Activated CD4-positive, CD25-positive, alpha-beta regulatory T cell (primary cell): ENCODE measurements at places on chromosomes 1 and 21.

DNA sequence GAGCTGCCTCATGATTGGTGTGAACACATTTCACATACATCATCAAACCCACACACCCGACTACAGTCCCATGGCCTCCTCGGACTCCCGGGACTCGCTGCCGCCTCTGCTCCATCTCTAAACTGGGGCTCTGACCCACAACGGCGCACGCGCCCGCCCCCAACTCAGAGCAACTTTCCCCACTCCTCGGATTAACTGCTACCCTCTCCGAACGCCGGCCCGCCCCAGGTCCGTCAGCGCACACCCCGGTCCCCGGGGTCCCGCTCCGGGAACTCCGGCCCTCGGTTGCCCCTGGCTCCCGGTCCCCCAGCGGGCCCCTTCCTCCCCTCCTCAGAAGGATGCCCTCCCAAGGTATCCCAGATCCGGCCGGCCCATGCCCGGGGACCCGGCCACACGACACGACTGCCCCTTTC is 740 bp downstream of the DSTYK start:
- DNase-seq, result no peak

DNA sequence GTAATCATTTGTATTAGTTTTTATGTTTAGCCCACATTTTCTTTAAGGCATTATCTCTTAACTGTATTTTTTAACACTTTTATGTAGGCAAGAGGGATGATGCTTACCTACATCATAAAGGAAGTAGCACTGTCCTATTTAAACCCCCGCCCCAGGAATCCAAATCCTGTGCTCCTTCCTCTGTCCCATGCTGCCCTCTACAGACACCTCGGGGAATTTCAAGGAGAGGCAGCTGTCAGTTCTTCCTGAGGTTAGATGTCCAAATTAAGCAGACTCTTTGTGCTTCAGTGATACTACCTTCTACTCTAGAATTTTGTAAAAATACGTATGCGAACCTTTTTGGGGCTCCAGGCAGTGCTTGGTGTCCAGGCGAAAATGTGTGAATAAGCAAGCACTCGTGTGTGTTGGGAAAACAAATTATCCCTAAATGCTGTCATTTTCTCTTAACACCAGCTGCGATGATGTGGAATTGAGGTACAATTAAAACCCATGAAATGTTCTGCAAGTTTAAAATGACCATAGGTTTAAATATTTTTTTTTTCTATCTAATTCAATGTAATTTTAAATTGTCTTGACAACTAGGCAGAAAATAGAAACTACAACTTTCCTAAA is 19.2 kb downstream of the CRCT1 start:
- DNase-seq, result no peak

DNA sequence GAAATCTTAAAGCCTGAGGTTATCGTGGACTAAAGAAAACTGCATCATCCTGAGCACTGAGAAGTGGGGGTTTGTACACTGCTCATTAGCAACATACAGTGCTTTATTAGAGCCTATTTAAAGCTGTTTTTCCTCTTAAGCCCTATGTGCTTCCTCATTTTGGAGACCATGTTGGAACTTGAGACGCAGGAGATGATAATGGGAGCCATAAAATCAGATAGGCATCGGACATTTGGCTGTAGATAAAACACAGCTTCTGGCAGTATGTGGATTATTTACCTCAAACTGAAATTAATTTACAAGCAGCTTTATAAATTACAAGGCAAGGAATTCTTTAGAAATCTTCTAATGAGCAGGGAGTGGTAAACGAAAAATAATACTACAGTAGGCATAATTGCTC is 147.7 kb upstream of the IVNS1ABP start:
- no peak for DNase-seq

- no peak for DNase-seq
These were observed 32.3 kb upstream of the LRRC8C start for GRCh38 chr1:89600451-89601224.

DNA sequence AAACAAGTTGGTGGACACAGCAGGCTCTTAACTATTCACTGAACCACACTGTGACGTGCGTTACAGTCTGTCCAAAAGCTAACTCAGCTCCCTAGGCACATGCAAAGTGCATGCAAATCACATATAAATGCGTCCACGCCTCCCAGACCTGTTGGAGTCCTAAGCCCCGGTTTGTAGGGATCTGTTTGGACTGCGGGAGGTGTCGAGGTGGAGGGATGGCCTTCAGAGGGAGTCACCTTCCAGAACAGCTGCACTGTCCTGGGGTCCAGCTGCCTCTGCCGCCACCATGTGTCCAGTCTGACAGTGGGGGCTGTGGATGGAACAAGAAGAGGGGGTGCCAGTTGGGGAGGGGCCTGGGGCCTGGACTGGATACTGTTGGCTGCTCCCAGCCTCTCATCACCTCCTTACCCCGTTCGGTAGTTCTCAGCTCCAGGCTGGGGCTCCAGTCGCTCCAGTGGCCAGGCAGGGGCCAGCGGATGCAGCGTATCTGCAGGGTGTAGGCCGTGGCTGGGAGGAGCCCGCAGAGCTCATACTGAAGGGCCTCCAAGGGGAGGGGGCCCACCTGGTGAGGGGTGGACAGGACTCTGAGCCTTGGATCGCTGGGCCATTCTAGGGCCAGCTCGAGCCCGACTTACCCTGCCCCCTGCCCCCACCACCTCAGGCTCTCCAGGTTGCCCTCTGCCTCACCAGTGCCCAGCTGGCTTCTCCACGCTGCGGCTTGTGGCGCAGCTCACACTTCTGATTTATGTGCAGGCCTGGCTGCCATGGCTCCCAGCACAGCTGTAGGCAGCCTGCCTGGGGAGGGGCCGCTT is 7.9 kb upstream of the MRPS15 start:
- no peak for DNase-seq

- no peak for DNase-seq
These were observed 32.9 kb downstream of the TNFSF18 start for GRCh38 chr1:173017792-173018191.

DNA sequence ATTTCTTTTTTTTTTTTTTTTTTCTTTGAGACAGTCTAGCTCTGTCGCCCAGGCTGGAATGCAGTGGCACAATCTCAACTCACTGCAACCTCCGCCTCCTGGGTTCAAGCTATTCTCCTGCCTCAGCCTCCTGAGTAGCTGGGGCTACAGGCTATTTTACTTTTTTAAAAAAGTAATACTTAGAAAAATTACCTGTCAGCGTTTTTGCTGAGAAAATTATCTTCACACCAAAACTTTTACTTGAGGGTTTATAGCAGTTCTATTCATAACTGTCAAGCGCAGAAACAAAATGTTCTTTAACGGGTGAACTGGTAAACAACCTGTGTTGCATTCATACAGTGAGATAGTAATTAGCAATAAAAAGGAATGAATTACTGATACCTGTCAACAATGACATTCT is 1.5 kb upstream of the SLC25A24 start:
- no peak for DNase-seq

- no peak for DNase-seq
These were observed 81.7 kb downstream of the PIK3CD start for GRCh38 chr1:9733160-9733789.

DNA sequence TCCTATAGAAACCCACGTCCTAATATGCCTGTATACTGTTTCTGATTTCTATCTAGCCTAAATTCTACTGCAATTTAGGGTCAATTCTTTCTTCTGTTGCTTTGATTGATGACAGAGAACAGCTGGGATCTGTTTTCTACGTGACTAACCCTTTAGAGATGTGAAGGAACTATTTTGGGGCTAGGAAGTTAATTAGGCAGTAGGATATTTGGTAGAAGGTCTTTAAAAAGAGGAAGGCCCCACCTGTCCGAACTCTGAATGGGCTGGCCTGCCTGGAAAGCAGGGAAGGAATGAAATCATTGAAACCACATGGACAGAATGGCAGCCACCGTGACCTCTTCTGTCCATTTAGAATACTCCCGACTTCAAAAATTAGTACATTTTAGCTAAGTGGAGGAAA is 21.0 kb downstream of the EIF2D start:
- no peak for DNase-seq

DNA sequence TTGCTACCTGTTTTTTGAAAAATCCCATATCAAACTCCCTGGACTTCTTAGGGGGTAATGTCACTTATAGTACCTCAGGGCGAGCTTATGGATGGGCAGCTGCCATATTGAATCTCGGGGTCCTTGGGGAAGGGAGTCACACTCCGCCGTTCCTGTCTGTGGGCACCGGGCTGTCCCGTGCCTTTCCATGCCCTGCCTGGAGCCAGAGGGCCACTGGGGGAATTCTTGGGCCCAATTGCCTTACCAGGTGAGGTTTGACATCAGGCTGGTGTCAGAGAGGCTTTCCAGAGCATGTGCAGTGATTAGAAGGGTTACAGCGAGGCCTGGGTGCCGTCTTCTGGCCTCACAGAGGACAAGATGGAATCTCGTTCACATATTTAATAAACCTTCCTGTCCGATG is 28.8 kb downstream of the QSOX1 start:
- DNase-seq, result no peak

DNA sequence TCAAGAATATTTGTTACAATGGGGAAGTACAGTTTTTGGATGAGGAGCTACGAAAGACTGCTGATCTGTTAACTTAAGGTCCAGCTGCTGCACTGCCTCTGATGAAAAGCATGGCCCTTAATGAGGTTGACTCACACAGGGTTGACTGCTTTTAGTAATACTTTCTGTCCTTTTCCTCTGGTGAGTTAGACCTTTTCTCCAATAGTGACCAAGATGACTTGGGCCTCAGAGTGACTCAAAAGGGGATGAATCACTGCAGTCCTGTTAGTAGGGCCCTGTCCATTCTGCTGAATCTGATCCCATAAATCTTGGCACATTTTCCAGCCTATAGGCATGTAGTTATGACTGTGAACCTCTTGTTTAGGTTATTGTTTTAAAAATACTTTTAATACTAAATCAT is 2.7 kb downstream of the DISP1 start:
- DNase-seq, result no peak

DNA sequence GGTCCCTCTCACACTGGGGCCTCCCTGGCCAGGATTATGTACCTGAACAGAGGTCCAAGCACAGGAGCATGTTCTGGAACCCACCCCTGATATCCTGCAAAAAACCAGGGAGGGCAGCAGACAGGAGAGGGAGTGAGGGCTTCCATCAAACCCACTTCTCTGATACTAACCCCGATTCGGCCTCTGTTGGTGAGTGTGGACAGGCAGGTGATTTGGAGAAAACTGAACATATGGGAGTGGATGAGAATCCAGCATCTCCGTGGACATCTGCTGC is 215.3 kb downstream of the MATN1 start:
- DNase-seq, result no peak

DNA sequence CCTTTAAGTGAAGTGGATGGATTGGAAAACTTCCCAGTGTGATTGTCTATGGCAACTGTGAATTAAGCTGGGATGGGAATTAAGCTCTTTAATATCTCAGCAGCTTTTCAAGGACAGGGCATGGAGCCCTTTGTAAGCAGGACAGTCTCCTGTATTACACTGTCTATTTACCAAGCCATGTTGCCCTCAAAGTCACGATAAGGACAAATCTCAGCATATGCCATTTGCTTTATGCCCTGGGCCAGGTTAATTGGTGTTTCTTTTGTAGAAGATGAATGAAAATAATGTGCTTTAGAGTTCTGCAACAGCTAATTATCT is 17.6 kb downstream of the UTP25 start:
- DNase-seq, result no peak

DNA sequence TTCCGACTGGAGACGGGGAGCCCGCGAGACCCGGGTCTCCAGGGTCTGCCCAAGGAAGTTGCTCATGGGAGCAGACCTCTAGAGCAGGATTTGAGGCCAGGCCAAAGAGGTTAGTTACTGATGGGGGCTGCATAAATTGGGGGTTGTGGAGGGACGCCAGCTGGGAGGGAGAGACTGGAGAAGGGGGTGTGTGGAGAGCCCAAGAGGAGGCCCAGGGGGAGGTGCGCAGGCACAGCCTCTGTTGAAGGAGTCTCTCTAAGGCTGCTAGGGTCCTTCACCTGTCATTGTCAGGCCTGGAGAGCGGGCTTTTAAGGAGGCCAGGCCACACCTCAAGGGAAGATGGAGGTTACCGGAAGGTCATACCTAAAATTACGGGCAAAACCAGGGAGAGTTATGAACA is 363 bp downstream of the PLA2G5 start:
- DNase-seq, result no peak

- DNase-seq, result no peak
These were observed 26.9 kb downstream of the KRTAP19-8 start for GRCh38 chr21:31011412-31011811.

DNA sequence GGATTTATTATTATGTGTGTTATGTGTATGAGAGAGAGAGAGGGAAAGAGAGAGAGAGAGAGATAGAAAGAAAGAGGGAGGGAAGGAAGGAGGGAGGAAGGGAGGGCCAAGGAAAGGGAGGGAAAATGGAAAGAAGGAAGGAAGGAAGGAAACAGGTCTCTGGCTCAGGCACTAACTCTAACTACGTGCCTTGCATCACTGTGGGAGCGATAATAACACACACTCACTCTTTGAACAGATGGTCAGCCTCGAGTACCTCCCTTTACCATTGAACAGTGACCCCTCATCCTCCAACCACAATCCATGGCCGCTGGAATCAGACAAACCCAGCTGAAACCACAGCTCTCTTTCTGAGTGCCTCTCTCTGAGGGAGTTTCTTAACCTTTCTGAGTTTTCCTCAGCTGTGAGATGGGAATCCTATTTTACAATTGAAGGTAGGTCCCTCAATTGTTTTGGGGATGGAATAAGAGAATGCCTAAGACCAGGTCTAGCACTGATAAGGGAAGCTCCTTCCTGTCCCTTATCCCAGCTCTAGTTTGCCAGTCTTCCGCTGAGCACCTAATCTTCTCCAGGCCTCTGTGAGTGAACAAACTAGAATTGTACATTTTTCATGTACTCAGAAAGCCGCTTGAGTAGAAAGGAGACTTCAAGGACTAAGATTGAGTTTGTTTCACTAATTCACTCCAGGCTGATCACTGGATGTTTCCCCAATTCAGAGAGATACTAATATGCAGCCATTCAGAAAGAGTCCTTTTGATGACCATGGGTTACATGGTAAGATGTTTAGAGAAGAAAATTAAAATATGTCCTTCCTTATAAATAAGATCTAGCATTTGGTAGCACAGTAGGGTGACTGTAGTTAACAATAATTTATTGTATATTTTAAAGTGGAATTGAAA is 62.8 kb downstream of the IRF2BP2 start:
- DNase-seq, result no peak

GRCh38 chr21:45097827-45098387 is 23.5 kb downstream of the ADARB1 start:
- DNase-seq, result no peak

- no peak for DNase-seq
These were observed 24.6 kb downstream of the ATF3 start for GRCh38 chr1:212633161-212633560.

DNA sequence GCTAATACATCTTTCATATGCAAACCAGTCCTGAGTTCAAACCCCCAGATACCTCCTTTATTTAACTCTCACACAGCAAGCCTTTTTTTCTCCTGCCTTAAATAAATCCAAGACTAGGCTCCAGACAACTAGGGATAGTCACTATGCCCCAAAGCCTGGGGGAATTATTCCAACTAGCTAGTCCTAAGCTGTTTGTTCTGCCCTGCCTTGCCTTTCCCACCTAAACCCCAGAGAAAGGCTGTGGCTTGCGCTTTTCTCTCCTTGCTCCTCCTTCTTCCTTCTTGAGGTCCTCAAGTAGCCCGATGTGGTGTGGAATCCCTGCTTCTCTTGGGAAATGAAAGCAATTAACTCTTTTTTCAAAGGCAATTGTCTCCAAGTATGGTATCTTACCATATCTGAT is 31.8 kb downstream of the C1orf87 start:
- no peak for DNase-seq
